Stimulated activated CD4-positive, alpha-beta T cell treated with anti-CD3 and anti-CD28 coated beads, Interleukin-1b, Interleukin-23, amount 100 ng/mL, for 1 hour (primary cell): ENCODE measurements at places on chromosomes 12 and 14.

DNA sequence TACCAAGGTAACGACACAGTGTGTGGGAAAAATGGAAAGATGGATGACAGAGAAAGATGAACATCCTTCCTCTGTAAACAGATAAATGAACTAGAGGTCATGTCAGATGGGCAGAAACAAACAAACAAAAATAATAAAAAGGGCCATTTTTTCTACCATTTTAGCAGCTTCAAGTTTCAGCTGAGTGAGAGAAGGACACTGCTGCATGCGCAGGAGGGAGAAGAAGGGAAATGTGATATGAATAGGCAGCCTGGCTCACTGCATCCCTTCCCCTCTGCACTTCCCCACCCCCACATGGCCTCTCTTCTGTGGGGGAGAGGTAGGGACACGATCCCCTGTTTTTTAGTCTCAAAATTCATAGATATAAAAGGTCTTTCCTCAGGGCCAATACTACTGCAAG lies 492.0 kb downstream of the NELL2 start:
- DNase-seq, result no peak

DNA sequence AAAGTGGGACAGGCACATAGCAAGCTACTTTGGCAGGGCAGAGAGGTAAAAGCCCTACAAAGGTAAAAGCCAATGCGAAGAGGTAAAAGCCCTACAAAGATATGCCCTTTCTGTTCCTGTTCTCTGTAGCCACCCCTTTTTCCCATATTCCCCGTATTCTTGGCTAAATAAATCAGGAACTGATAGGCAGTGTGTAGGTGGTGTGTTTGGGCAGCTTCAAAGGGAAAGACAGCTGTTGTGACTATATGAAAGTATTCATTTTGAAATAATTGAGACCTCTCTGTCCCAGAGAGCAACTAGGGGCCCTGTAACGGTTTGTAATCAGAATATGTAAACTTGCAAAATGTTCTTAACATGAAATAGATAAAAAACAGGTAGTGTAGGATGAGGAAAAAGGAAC lies 11.3 kb upstream of the SLC41A2 start:
- DNase-seq, result no peak

DNA sequence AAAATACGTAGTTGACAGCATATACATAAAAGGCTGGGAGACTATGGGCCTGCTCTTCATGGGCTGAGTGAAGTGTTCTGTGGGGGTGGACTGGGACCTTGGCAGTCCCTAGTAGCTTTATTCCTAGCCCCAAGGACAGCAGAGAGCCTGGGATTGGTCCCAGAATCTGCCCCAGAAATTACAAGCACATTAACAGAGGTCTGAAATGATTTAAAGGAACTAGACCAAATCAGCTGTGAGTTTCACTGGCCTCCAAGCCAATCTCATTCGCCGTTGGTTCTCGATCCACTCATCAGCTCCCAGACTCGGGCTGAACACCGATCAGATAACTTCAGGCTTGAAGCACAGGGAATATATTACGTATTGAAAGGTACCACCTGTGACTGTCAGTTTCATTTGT lies 77.0 kb upstream of the PSMC1 start:
- no peak for DNase-seq

DNA sequence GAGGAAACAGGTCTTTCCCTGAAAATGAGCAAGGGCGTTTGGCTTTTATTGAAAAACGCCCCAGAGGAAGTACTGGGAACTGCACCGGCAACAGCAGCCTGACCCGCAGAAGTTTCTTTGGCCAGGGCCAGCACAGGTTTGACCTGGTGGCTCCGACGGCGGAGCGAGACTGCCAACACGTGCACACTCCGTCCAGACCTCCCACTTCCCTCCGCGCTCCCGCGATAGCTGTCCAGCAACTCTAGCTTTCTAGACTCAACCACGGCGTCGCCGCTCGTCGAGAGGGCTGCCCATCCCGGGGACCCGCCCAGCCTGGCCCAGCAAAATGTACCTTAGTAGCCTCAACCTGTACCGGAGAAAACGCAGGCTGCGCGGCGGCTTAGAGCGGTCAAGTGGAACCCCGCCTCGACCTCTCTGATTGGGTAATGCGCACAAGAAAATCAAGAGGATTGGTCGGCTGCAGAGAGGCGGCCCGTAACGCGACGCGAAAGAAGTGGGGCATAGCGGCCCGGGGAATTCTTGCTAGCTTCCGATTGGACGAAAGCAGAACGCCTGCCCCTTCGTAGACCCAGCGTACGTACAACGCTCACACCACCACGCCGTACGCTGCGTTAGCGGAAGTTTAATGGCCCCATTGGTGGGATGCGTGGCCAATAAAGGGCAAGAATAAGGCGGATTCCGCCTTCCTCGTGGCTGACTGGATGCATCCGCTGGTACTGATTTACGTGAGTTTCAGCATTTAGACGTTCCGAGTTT lies at the start of gene WDR89:
TSS of gene WDR89 (minus strand) at position 399 of the 756 bp plus-strand sequence. CDS start 41,929 bp downstream, outside the sequence.
- peak; percentile 70 for DNase-seq

DNA sequence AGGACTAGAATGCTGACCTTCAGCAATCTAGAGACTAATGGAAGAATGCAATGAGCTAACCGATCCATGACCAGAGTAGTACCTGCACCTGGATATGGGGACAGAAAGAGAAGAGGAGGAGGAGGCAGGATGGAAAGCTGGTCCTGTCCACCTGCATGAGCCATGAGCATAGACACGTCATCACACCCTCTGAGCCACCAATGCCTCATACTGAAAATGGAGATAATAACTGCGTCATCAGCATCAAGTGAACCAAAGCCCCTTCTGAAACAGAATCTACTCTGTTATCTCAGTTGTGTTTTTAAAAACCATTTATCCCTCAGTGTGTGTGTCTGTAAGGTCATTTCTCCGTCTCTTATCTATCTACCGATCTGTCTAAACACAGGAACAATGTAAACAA lies 327.0 kb downstream of the BCL11B start:
- no peak for DNase-seq

GRCh38 chr12:123942238-123942653 lies 30.4 kb downstream of the CCDC92 start:
- DNase-seq, result no peak

GRCh38 chr12:67910360-67911274 lies 78.6 kb upstream of the IFNG-AS1 start:
- DNase-seq, result no peak

GRCh38 chr14:22824711-22825359 lies 4.9 kb upstream of the MRPL52 start:
- no peak for DNase-seq

GRCh38 chr14:93941293-93941910 lies 14.3 kb downstream of the FAM181A start:
- DNase-seq, result no peak

DNA sequence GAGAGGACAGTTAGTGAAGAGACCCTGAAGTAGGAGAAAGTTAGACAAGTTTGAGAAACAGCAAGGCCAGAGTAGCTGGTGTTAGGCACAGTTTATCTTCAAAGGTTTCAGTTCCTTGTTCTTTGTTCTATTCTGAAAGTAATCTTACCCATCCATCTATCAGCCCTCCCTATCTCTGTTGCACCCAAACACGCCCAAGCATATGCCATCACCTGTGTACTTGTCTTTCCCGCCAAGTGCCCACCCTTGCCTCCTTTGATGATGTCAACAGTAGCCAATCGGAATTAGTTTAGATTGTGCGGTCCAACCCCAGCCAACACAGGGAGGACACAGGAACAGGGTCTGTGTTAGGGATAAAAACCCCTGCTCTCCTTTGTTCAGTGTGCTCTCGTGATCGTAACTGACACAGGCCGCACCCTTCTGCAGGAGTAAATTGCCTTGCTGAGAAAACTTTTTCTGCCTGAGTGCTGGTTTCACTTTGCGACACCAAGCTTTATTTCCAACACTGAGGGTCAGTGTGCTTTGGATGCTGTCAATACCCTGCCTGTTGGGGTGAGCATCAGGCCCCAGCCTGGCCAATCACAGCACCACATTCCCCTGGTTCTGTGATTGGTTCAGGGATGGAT lies 4.7 kb upstream of the TMEM229B start:
- DNase-seq, result no peak

DNA sequence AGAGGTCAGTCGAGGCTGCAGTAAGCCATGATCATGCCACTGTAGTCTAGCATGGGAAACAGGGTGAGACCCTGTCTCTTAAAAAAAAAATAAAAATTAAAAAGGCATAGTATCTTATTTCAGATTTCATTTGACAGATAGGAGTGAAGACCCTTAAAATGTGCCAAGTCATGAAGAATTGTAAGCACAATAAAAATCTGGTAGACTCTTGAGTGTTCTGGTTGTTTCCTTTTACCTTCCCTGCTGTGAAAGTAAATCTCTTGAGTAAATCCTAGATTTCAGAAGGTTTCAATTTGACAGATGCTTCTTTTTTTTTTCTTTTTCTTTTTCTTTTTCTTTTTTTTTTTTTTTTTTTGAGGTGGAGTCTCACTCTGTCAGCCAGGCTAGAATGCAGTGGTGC lies 109.0 kb downstream of the ESR2 start:
- DNase-seq, result no peak

- no peak for DNase-seq
Observed at GRCh38 chr14:27613102-27613501, 1015.3 kb upstream of the NOVA1 start.

GRCh38 chr12:91687052-91688017 lies 458.3 kb downstream of the BTG1 start:
- DNase-seq, result no peak

DNA sequence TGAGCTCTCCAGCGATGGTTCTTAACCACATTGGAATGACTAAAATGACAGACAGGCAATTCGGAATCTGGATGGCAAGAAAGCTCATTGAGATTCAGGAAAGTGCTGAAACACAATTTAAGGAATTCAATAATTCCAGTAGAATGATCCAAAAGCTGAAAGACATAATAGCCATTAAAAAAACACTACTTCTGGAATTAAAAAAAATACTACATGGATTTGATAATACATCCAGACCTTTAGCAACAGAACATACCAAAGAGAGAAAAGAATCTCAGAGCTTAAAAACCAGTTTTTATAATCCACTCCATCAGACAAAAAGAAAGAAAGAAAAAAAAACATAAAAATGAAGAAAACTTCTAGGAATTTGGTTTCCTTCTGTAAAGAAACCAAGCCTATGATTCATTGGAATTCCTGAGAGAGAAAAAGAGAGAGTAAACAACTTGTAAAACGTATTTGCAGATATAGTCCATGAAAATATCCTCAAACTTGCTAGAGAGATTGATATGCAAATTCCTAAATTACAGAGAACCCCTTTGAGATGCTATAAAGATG lies 52.8 kb downstream of the SLCO1B1 start:
- no peak for DNase-seq

- no peak for DNase-seq
Observed at GRCh38 chr12:108119126-108119973, 9.7 kb upstream of the WSCD2 start.

GRCh38 chr12:54287261-54288157 lies 7.0 kb downstream of the HNRNPA1 start:
- DNase-seq, result no peak

GRCh38 chr12:12909995-12910420 lies 18.6 kb downstream of the GPRC5A start:
- DNase-seq, result no peak

DNA sequence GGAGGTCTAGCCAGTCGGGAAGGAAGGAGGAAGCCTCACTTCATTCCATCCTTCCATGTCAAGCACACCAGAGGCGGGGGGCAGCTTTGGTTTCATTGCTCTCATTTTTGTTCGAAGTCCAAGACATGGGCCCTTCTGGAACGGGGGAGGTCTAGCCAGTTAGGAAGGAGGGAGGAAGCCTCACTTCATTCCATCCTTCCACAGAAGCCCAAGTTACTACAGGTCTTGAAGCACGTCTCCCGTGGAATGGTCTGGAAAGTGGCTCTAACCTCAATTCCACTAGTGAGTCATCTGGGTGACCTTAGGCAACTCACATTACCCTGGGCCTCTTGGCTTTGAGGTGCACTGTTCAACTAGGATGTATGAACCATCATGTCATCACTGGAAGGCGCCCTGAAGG lies 156.3 kb downstream of the NTF3 start:
- DNase-seq, result no peak

- DNase-seq, result no peak
Observed at GRCh38 chr12:99619389-99620158, 28.0 kb upstream of the GARIN6 start.

DNA sequence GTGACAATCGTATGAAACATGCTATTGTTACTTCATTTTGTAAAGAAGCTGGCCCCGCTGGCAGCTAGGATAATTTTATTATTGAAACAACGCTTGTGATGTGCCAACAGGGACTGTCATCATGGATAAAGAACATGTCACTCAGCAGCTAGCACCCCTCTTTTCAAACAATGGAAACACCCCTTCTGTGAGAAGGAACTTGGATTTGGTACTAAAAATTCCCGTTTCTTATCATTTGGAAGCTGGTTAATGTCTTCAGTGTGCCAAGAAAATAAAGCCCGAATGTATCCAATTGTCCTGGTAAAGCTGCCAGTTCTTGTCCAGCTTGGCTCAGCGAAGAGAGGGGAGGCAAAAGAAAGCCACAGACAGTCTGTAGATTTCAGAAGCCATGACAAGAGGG lies 186.6 kb downstream of the PHLDA1 start:
- no peak for DNase-seq

GRCh38 chr14:77145975-77146740 lies 4.6 kb upstream of the ZDHHC22 start:
- DNase-seq, result no peak

- DNase-seq, result no peak
Observed at GRCh38 chr12:51600721-51601120, 9.7 kb downstream of the SCN8A start.

GRCh38 chr12:82411546-82412230 lies 53.4 kb downstream of the METTL25 start:
- no peak for DNase-seq

- no peak for DNase-seq
Observed at GRCh38 chr12:39332661-39333175, 110.2 kb downstream of the KIF21A start.

GRCh38 chr12:22248121-22248520 lies 86.4 kb downstream of the ST8SIA1 start:
- DNase-seq, result no peak

GRCh38 chr12:69065775-69066174 lies 132.8 kb upstream of the CPM start:
- DNase-seq, result no peak

DNA sequence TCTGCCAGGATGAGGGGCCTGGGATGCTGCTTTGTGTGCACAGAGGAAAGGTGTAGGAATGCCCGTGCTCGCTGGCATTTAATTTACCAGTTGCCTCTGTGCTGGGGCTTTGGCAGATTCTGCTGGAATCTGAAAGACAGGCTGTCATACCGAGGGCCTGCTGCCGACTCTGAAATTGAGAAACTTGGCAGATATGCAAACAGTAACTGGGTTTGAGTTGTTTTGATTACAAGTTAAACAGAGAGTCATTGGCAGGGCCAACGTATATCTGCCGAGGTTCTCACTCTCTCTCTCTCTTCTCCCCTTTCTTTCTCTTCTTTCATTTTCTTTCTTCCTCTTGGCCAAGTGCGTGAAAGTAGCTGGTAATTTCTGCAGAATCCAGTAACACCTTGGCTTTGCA lies 618.7 kb downstream of the VRK1 start:
- DNase-seq, result no peak
